ENCODE measurements at places on chromosomes 5 and 9.

- DNase-seq = no peak
Observed at GRCh38 chr5:181265092-181265671, 4.2 kb upstream of the TRIM52 start.

- DNase-seq = peak; percentile 80
Observed at GRCh38 chr9:90642570-90643539, at the start of gene DIRAS2. TSS of gene DIRAS2 (minus strand) at chr9:90642824. CDS start at chr9:90613827, 28,997 bp downstream.

- peak; percentile 11 for DNase-seq
Observed at GRCh38 chr5:140821375-140822280, at the start of gene PCDHA5. TSS of gene PCDHA5 (plus strand) at chr5:140821613.

DNA sequence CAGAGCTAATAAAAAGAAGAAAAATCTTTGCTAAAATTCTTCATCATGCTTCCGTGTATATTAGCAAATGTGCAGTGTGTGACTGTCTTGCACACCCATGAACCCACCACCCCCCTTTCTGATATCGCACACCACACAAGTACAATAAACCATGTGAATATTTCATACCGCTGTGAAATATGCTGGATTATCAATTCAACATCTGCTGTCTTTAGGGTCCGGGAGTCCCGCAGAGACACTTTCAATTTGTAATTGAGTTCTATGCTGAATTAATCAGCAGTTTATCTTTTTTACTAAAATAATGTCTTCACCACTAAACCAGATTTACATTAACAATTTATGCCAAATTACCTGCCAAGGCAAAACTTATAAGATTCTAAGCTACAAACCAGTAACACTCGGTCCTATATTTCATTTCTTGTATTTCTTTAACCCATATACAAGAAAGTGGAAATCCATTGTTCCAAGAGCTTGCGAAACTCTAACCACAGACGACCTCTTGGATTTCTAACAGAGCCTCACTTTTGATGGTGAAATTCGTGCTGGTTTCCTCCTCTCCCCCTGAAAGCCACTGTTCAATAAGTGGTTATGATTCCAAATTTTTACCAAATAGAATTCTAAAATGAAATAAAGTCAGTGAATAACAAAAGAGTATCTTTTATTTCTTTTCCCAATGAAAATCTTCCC is 44.2 kb downstream of the PSMB7 start:
- no peak for DNase-seq

GRCh38 chr5:52859628-52860027 is 71.9 kb downstream of the ITGA1 start:
- DNase-seq = no peak

GRCh38 chr5:66710557-66711088 is 114.4 kb downstream of the MAST4 start:
- DNase-seq = no peak

- DNase-seq = no peak
Observed at GRCh38 chr5:1431896-1432295, 13.3 kb downstream of the SLC6A3 start.

DNA sequence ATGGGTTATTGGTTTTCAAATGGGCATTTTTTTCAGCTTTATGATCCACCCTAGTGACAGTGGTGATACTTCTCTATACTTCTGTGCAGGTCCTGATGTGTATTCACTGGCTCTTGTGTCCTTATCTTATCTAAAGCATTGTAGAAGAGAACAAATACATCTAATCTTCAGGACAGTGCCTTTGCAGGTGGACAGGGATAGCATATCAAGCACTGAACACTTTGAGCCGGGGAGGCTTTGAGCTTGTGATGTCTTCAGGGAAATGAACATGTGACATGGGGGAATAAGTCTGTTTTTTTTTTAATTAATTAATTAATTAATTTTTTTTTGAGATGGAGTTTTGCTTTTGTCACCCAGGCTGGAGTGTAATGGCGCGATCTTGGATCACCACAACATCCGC is 115.5 kb upstream of the KLF4 start:
- DNase-seq = no peak

DNA sequence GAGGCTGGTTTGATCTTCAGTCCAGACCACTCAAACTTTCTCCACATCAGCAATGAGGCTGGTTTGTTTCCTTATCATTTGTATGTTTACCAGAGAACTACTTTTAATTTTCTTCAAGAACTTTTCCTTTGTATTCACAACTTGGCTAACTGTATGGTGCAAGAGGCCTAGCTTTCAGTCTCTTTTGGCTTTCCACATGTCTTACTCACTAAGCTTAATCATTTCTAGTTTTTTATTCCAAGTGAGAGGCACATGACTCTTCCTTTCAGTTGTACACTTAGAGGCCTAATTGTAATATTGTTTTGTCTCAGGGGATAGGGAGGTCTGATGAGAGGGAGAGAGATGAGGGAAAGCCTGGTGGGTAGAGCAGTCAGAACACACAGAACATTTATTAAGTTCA is 554.0 kb upstream of the ARRDC3 start:
- no peak for DNase-seq
